ENCODE measurements at places on chromosomes 1 and 21. TPM values are rescaled to one million over a fixed set of nuclear protein-coding genes. Genes with fewer than 3 reads are reported as not detected.

CENPF gene
- 28.1 TPM for total RNA-seq

SIPA1L2 gene
- total RNA-seq = 36.9 TPM

TRIM62 gene
- 3.9 TPM for total RNA-seq

CFH gene
- 33.9 TPM for total RNA-seq

- no peak for ATAC-seq
Measured at GRCh38 chr1:168964478-168964877, 142.0 kb upstream of the ATP1B1 start.

DNA sequence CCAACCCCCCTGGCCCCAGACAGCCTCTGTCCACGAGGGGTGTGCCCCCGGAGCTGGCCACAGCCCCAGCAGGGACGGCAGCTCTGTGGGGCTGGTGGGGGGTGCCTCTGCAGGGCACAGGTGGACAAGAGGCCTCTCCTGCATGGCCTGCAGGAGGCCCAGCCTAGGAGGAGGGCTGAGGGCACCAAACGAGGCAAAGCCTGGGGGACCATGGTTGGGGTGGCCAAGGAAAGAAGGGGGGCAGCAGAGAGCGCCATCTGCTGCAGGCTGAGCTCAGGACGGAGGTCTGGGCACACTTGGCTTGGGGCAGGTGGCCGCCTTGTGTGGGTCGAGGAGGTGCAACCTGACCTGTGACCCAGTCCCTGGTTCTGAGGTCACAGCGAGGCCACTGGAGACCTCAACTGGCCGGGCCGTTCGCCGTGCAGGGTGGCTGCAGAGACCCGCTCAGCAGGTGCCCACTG lies 27.3 kb downstream of the RRP1 start:
- no peak for ATAC-seq

DNA sequence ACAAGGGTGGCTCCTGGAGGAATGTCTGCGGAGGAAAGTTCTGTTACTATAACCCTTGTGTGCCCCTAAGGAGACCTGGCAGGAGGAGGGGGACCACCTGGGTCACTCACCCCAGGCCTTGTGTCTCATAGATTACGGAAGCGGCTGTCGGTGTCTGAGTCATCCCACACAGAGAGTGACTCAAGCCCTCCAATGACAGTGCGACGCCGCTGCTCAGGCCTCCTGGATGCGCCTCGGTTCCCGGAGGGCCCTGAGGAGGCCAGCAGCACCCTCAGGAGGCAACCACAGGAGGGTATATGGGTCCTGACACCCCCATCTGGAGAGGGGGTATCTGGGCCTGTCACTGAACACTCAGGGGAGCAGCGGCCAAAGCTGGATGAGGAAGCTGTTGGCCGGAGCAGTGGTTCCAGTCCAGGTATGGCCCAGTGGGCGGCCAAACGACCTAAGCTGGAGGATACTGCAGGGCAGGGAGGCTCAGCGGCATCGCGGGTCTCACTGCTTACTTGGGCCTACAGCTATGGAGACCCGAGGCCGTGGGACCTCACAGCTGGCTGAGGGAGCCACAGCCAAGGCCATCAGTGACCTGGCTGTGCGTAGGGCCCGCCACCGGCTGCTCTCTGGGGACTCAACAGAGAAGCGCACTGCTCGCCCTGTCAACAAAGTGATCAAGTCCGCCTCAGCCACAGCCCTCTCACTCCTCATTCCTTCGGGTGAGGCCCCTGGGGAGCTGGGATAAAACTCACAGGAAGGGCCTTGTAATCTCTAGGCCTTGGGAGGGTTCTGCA lies 101.4 kb downstream of the PIK3R3 start:
- no peak for ATAC-seq

GRCh38 chr1:78298349-78298748 lies 192.4 kb upstream of the PTGFR start:
- ATAC-seq = no peak

- peak; percentile 59 for ATAC-seq
Measured at GRCh38 chr1:110463725-110464124, 12.8 kb downstream of the PROK1 start.

- no peak for ATAC-seq
Measured at GRCh38 chr1:182126272-182126800, 64.8 kb upstream of the ZNF648 start.

GRCh38 chr1:17558954-17559614 lies 19.6 kb downstream of the ARHGEF10L start:
- peak; percentile 1 for ATAC-seq

DNA sequence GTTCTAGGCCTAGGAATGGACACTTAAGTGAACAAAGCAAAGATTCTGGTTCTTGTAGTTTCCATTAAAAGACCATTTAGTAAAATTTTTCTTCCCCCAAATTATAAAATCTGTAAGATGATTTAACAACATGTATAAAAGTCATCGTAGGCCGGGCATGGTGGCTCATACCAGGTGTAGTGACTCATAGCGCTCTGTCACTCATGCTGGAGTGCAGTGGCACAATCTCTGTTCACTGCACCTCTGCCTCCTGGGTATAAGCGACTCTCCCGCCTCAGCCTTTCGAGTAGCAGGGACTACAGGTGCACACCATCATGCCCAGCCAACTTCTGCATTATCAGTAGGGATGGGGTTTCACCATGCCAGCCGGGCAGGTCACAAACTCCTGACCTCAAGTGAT lies 9.1 kb downstream of the ASPM start:
- ATAC-seq = no peak

DNA sequence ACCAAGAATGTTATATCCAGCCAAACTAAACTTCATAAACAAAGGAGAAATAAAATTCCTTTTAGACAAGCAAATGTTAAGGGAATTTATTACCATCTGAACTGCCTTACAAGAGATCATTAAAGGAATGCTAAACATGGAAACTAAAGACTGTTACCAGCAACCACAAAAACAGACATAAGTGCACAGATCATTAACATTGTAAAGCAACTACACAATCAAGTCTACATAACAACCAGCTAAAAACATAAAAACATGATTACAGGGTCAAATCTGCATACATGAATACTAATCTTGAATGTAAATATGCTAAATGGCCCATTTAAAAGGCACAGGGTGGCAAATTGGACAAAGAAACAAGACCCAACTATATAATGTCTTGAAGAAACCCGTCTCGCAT lies 211.0 kb upstream of the PBX1 start:
- no peak for ATAC-seq

DNA sequence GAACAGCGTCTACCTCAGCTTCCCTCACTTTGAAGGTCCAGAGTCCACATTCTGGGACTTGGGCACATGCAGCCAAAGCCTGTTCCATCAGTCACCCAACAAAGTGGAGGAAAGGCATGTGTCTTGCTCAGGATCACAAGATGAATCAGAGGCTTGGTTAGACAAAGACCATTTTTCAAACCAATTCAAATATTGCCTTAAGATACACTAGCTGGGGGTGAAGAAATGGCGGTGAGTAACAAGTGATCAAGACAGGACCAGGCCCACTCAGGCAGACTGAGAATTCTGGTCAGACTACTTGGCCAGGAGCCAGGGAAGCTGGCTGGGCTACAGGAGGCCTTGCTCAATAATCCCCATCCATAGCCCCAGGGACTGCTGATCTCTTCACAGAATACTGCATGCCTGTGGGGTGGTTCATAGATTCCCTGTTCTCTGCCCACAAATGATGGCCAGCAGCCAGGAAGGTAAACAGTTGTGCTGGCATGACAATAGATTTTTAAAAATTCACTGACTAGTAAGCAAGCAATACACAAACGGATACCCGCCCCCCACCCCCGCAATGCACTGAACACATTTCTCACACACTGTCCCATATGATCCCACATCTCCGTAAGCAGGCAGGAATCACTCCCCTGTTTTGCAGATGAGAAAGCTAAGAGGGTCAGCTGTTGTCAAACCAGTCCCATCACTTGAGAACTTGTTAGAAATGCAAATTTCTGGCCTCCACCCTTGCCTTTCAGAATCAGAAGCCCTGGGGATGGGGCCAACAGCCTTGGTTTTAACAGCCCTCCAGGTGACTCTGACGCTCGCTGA lies 27.2 kb downstream of the ERI3 start:
- ATAC-seq = peak; percentile 96

DNA sequence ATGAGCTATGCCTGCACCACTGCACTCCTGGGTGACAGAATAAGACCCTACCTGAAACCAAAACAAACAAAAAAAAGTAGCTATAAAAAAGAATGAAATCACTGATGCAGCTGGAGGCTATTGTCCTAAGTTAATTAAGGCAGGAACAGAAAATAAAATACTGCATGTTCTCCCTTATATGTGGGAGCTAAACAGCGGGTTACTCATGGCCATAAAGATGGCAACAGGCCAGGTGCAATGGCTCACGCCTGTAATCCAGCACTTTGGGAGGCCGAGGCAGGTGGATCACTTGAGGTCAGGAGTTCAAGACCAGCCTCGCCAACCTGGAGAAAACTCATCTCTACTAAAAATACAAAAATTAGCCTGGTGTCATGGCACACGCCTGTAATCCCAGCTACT lies 152.7 kb downstream of the PIK3R3 start:
- ATAC-seq = no peak
